ENCODE measurements at places on chromosomes 12 and 14. TPM values are rescaled to one million over a fixed set of nuclear protein-coding genes. Genes with fewer than 3 reads are reported as not detected.

- no peak for DNase-seq
Measured at GRCh38 chr12:124273630-124274029, 21.3 kb upstream of the RFLNA start.

- no peak for DNase-seq
Measured at GRCh38 chr14:68300608-68301007, 481.0 kb downstream of the RAD51B start.

GRCh38 chr14:58078068-58078467 lies 73.9 kb downstream of the ARMH4 start:
- no peak for DNase-seq

DNA sequence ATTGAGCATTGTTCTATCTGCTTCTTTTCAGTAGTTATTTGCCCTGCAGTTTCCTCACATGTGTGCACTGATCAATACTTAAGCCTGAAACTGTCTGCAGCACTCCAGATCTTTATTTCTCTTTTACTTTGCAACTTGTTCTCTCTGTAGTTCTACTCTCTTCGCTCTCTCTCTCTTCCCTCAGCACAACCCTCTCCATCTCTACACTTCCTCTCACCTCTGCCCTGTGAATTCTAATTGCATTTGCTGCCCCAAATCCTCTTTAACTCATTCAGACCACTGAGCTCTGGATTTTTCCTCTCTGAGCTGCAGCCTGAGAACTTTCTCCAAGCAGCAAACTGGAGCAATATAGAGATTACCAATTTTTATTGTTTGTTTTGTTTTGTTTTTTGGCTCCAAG lies 1035.5 kb downstream of the FSCB start:
- DNase-seq, result no peak

GRCh38 chr14:51869411-51870100 lies 9.1 kb downstream of the GNG2 start:
- DNase-seq, result no peak

GRCh38 chr12:108833757-108834472 lies 23.5 kb downstream of the SSH1 start:
- peak; percentile 76 for DNase-seq

DNA sequence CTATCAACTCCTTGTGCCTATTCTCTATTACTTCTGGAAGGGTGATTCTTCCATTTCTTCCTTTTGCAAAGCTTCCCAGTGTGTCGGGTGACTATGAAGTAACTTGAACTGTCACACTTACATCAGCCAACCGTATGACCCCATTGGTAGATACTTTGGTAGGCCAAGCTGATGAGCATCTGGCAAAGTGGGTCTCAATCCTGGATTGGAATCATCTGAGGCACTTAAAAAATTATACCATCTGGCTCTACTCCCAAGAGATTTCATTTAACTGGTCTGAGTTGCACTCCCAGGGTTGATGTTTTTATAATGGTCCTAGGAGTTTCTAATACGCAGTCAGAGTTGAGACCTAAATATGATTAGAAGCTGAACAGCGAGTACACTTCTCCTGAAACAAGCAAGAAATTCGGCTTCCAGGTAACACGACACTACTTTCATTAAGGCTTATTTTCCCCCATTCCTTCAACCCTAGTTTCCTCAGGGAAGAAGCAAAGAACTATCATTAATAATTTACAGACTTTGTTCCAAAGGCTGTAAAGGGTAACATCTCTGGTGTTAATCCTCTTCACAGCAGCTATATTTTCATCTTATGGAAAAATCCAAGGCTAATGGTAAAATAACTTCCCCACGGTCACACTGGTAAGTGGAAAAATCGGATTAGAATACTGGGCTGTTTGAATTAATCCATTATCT lies 76.8 kb downstream of the PDE6H start:
- DNase-seq, result no peak

GRCh38 chr14:20686386-20687143 lies 2.0 kb upstream of the ANG start:
- DNase-seq, result peak; percentile 81

- no peak for DNase-seq
Measured at GRCh38 chr14:38022775-38023174, 184.9 kb upstream of the SSTR1 start.

The LGMN gene
- 47.0 TPM for total RNA-seq

The AMIGO2 gene
- total RNA-seq, result 1.5 TPM

Measured in left lobe of liver (tissue), 2 donors.